ENCODE measurements at places on chromosomes 3 and 15.

DNA sequence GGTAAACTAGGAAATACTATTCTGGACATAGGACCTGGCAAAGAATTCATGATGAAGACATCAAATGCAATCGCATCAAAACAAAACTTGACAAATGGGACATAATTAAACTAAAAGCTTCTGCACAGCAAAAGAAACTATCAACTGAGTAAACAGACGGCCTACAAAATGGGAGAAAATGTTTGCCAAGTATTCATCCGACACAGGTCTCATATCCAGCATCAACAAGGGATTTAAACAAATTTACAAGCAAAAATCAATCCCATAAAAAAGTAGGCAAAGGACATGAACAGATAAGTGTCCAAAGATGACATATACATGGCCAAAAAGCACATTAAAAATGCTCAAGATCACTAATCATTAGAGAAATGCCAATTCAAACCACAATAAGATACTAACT lies 1088.9 kb downstream of the NAALADL2 start:
- no peak for DNase-seq

GRCh38 chr15:71465131-71465955 lies 345.0 kb upstream of the NR2E3 start:
- DNase-seq, result no peak

DNA sequence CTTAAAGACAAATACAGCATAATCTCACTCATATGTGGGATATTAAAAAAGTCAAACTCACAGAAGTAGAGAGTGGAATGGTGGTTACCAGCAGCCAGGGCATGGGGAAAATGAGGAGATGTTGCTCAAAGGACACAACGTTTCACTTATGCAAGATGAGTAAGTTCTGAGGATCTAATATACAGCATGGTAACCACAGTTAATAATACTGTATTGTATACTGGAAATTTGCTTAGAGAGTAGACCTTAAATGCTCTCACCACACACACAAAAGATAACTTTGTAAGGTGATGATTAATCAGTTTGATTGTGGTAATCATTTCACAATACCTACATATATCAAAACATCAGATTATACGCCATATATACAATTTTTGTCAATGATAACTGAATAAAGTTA lies 60.0 kb downstream of the MYH15 start:
- no peak for DNase-seq

DNA sequence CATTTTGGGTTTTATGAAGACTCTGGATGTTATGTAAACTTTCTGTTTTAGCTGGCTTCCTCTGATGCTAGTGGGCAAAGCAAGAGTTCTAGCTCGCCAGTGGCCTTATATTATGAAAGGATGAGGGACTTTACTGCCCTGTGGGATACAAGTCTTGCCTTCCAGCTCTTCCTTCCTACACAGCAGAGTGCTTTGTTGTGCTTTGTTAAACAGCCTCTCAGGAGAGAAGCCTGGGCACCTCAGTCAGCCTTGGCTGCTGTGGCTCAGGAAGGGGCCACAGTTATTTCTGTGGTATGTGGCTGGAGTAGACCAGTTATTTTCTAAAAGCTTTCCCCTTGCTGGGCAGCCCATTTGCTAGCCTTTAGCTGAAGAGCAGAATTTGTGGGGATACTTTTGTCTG lies 69.5 kb upstream of the SUCLG2 start:
- DNase-seq, result no peak

DNA sequence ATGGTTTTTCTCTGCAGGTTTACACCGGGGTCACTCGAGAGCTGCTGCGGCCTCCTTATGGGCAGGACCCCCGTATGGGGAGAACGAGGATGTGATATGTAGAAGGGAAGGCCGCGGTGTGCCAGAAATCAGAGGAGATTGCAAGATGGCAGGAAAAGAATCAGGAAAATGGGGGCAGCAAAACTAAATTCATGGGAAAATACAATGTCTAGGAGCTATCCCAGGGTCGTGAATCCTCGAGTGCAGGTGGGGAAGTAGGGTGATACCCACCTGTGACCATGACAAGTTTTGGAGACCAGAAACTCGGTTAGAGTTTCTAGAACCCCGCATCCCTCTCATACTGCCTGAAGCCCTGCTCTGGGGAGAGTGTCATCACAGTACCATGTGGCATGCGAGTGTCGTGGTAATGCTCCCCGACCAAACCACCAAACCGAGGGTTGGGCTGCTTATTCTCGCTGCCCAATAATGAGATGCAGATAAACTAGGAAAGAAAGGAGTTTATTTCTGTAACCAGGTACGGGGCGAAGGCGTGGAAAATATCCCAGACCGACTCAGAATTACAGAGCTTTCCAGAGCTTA lies 781 bp downstream of the TRNT1 start:
- peak; percentile 51 for DNase-seq

- peak; percentile 52 for DNase-seq
Observed at GRCh38 chr3:38707730-38708129, 58.2 kb upstream of the SCN5A start.

DNA sequence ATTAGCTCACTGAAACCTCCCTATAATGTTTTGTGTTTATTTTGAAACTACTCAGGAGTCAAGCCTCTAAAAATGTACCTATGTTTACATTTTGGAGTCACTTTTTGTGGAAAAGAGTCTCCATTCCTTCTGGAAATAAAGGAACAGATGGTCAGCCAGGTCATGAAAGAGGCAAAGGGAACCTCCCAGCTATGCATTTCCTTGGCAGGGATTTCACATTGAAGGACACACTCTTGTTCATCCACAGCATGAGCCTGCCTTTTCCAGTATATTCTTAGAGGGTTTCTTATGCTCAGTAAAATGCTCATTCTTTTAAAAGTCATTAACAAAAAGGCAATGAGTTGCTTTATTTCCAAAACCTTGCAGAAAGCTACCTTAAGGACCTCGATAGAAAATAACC lies 20.8 kb downstream of the STAC start:
- DNase-seq, result no peak

- no peak for DNase-seq
Observed at GRCh38 chr3:108673988-108674661, 83.1 kb downstream of the RETNLB start.

- DNase-seq, result no peak
Observed at GRCh38 chr3:172129850-172130716, 90.7 kb downstream of the FNDC3B start.

- DNase-seq, result no peak
Observed at GRCh38 chr3:14761121-14761672, 57.6 kb upstream of the FGD5 start.

DNA sequence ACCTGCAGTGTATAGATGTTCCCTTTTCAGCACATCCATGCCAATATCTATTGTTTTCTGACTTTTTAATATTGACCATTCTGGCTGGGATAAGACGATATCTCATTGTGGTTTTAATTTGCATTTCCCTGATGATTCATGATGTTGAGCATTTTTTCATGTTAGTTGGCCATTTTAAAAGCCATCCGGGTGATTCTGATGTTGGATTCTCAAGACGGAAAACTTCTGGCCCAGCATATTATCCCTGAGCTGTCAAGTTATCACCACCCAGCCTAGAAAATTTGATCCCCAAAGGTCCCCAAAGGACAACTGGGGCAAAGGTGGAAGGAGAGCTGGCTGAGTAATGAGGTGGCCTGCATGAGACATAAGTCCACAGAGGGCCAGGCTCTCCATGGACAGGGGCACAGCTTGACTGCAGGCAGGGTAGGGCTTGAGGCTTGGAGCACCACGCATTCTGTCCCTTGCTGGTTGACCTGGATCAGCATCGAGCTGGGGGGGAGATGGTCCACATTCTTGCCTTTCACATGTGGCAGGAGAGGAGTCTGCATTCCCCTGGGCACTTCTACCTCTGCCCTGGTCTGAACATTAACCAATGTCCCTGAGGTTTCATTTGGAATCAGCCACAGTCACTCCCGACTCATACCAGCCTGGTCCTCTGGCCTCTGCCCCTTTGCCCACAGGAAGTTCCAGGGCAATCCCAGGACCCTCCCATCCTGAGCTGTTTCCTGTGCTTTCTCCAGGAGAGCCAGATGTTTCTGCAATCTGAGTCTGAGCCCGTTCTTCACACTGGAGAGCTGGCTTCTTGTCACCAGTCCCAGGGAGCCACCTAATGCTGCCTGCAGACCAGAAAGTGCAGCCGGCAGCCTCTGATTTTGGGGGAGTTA lies 69.2 kb downstream of the ISG20 start:
- no peak for DNase-seq

DNA sequence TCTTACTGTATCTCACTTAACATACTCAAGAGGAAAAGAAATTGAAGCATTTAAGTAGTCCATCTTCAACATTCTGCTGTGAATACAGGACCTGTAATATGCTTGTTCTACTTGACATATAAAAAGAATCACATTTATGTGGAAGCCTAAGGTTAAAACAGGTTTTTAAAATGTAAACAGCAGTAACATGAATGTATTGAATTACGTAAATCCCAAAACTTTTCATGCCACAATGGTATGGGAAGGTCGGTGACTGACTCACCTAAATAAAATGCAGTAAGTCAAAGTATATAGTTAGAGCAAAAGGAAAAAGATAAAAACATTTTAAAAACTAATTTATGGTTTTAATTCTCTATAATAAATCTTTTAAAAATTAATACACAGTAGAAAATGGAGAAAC lies 115.7 kb upstream of the TJP1 start:
- DNase-seq, result no peak

DNA sequence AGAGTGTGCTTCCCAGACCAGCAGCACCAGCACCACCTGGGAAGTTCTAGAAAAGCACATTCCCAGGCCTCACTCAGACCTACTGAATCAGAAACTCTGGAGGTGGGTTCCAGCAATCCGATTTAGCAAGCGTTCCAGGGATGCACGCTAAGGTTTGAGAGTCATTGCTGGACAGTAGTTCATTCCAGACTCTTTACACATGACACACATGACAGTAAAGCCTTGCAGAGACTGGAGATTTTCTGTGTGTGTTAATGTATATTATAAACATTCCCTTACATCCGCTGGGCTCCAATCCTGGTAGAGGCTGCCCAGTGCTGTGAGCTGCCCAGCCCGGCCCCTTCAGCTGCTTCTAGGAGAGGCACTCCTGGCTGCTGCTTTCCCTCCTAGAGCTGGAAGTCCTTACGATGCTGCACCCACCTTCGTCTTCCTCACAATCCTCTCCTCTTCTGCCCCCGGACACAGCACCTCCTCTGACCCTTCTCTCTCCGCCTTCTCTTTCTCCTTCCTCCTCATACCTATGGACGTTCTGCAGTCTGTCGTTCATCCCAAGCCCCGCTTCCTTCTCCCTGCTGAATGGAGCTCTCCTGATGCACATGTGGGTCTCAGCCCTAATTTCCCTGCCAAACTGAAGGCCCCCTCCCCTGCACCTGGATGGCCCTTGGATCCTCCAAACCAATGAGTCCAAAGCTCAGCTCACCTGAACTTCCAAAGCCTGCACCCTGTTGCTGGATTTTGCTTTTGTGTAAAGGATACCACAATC lies 44.4 kb downstream of the ITGA11 start:
- DNase-seq, result no peak

- no peak for DNase-seq
Observed at GRCh38 chr3:180640987-180641386, 38.3 kb downstream of the CCDC39 start.

DNA sequence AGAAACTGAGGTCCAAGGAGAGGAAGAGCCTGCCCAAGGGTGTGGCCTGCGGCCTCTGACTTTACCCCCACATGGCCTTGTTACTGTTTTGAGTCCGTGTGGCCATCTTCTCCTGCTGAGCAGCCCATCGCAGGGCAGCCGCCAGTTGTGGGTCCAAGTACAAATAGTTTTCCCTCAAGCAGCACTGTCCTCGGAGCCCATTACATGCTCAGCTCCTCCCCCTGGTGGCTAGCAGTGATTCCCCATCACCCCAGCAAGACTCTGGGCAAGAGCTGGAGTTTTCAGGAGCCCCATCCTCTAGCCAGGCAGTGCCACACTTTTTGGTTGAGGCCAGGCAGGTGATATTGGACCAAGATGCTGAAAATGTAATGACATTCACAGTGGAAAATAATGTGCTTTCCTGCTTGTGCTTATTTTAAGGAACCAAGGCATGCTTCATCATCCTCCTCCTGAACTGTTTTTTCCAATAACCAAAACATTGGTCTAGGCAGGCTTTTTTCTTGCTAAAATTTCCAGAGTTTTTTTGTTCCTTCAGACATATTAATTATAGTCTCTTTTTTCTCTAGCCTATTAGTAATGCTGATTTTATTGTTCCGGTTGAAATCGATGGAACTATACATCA lies 23.2 kb upstream of the VILL start:
- DNase-seq, result peak; percentile 86

DNA sequence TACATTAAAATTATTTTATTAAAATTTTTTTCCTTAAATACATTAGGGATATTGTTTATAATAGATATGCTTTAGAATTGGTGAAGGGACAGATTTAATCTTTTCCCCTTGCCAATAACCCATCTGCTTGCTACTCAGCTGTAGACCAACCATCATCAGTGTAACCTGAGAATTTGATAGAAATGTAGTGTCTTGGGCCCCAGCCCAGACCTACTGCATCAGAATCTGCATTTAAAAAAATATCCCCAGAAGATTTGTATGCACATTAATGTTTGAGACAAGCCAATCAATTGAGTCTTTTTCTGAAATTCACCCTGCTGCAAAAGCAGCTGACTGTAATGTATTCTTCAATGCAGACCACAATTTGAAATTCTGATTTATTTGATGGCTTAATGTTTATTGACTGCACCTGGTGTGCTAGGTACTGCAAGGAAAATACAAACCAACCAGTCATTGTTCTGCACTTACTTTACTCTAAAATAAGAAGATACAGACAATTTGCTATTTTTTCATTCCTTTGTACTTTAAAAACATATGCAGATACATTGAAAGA lies 190.7 kb upstream of the SGO1 start:
- no peak for DNase-seq

GRCh38 chr3:177478170-177478867 lies 281.0 kb upstream of the TBL1XR1 start:
- DNase-seq, result no peak

GRCh38 chr15:60835974-60836373 lies 357.0 kb upstream of the ICE2 start:
- DNase-seq, result no peak

DNA sequence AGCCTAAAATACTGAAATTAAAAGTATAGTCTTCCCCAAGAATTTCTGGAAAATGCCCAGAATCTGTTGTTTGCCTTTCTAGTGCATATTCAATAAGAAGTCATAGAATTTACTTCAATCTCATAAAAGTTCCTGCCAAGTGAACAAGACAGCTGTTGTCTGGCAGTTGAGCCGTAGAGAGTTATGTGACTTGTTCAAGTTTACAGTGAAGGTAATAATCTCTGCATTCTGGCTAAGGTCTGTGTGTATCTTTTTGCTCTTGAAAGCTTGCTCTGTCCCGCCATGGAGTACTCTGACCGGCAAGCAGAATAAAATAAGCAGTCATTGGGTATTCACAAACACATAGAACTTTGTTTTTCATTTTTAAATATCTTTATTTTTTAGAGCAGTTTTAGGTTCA lies 77.8 kb downstream of the GHSR start:
- DNase-seq, result no peak

DNA sequence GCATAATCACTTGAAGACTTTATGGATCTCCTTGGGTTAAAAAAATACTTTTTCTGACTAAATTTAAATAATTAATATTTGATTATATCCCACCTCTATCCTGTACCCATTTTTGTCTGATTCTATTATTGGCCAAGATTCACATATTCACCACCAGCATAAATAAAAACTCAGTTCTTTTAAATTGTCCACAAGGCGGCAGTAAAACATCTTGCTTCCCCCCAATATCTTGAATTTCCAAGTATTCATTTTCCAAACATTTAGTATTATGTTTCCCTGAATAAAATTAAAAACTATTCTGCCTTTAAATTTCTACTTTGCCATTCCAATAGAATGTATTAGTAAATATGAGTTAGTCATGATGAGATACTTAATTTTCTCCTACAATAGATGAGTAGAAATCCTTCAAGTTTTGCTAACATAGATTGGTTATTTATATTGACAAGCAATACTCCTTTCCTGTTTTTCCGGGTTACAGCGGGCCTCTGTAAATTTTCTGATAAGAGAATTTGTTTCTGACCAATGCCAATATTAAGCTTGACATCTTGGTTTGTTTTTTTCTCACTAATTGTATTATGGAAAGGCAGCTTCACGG lies 218.7 kb upstream of the MDFIC2 start:
- DNase-seq, result peak; percentile 44
